Activated CD4-positive, alpha-beta T cell treated with anti-CD3 and anti-CD28 coated beads, Interleukin-10, Interleukin-2, amounts not matched to agents 100 ng/mL and 50 ng/mL, durations not matched to agents 16 hours and 8 hours (primary cell): ENCODE measurements at places on chromosomes 6 and 20.

DNA sequence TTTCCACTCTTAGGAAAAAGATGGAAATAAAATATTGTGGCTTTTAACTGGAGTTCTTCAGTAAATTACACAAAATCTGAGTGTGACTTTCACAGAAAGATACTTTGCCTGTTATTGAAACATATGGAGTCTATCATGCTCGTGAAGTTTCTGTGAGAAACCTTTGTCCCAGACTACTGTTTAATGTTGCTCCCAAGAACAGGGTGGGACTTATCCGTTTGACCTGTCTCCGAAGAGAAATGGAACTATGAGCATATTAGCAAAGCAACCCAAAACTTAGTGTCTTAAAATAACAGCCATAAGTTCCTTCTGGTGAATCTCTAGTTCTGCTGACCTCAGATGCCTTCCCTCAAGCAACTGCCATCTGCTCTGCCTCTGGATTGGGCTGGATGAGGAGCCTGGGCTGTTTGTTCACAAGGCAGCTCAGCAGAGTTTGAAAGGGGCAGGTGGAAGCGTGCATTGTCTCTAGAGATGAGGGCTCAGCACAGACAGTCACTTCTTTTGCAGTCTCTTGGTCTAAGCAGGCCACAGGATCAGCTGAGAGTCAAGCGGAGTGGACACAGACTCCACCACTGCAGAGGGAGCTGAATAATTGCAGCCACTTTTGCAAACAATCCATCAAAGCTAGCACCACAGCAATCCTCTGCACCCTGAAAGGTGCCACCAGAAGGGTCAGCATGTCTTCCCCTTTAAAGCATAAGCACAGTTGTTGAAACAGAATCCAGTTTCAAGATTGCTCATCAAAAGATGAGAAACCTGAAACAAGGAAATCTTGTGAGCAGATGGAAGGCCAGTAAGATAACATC is 52.8 kb downstream of the MYB start:
- DNase-seq, result peak; percentile 76

DNA sequence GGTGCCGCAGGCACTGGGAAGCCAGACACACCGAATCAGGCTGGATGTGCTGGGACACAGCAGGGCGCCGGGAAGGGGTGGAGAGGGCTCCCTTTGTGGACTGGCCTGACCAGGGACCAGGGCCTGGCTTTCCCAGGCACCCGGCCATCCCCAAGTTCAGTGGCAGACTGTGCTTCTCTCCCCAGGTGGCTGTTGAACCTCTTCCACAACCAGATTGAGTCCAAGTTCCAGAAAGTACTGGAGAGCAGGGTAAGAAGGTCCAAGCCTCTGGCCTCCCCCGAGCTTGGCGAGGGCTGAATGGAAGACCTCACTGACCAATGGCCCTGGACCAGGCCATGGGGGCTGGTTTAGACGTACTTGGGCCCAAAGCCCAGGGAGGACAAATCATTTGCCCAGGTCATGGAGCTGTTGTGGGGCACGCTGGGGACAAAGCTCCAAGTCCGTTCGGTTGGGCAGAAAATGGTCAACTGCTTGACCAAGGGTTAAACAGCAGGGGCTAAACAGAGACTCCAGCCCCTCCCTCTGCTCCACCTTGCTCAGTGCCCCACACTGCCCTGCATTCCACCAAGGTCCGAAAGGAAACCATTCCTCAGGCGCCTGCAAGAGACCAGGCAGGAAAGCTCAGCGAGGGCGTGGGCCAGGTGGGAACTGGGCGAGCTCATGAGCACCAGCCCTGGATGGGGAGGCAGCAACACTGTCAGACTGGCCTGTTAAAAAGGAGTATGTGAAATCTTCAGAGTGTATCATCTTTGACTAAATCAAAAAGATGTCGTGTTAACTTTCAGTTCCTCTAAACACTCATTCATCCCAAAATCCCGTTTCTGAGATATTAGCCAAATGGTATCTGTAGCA is 9.1 kb downstream of the LBP start:
- DNase-seq, result no peak

DNA sequence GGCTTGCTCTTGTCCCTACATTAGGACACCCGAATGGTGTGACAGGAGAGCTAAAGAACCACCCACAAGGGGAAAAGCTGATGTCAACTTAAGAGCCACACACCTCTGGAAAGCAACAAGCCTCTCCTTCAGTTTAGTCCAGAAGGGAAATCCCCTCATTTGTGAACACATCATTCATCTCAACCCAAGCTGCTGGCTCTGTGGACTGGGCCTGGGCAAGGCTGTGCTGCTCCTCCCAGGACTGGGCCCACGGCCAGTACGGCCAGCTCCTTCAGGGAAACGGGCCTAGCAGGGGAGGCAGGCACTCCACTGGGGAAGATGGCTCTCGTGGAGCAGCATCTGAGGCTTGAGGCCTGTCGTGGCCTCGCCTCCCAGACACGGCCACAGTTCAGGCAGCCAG is 12.8 kb upstream of the SLC4A11 start:
- peak; percentile 26 for DNase-seq

DNA sequence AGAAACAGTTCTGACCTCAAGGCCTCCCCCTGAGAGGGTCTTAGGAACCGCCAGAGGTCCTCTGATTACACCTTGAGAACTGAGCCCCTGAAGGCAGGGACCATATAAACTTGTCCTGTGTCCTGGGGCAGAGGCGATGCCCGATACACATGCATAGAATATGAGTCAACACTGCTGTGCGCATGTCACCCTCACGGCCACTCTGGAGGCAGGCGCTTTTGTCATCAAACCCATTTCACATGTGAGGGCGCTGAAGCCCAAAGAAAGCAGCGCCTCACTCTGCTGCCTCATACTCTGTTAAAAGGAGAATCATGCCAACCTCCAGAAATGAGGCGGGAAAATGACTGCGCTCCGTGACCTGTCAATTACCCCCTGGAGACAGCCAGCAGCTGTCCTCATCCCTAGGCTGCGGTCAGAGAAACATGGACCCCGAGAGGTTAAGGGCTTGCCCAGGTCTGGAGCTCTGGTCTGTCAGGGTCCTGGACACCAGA is 158.3 kb downstream of the GRM4 start:
- DNase-seq, result no peak

GRCh38 chr6:36912586-36912985 is 26.8 kb downstream of the C6orf89 start:
- DNase-seq, result peak; percentile 96

- DNase-seq, result no peak
Observed at GRCh38 chr20:284172-284571, 6.4 kb downstream of the C20orf96 start.

DNA sequence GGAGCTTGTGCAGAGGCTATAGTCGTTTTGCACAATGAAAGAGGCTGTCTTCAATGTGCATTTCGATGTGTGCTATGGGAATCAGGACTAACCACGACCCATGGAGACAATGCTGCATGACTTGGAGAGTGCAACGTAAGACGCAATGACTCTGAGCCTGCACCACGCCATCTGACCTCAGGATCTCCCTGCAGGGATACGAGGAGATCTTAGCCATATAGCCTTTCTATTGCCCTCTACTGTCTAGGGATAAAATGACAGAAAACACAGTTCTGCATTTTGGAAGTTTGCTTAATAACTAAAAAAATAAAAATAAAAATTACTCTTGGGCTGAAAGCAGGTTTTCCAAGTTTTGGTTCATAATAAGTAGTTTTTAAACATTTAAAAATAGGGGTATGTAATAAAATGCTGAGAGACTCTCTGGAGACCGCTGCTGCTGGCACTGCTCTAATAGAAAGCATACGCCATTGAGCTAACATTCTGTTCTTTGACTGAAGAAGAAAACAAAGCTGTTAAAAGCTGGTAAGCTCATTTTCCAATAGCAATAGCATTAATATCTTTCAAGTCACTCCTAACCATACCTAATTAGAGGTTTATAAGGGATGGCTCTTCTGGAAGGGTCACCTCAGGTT is 87.2 kb downstream of the PDE7B start:
- no peak for DNase-seq

GRCh38 chr6:91523511-91523910 is 936.6 kb upstream of the MAP3K7 start:
- DNase-seq, result no peak

GRCh38 chr6:45896783-45897441 is 118.7 kb downstream of the CLIC5 start:
- DNase-seq, result peak; percentile 56

DNA sequence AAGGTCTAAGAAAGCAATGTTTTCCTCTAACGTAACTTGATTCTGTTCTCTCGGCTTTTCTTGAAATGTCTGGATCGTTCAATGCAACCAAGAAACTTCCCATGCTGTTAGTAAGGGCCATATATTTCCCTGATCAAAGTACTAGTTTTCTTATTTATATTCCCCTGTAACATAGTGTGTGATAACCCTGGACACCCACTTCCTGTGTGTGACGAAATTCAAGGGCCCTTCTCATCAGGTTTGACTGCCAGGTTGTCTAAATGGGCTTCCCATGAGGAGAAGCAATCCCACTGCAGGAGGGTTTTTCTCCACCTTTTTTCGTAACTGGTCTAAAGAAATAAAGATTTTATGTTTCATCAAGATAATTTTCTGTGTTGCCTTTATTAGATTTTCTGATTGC is 102.6 kb upstream of the RPS6KA2 start:
- no peak for DNase-seq

DNA sequence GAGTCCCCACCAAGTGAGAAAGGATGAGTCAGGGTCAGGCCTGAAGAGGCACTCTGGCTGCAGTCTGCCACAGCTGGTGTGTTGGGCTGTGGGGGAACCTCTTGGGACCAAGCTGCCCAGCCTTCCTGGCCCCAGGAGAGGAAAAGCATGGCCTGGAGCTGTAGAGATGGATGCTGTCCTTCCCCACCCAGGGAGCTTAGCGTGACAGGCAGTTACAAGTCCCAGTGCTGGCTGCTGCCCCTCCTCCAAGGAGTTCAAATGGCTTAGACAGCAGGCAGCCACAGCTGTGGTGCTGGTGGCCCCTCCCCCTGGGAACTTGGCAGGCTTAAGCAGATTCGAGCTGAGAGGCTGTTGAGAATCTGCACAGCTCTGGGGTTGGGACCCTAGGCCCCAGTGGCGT is 253.2 kb downstream of the PLCB1 start:
- no peak for DNase-seq

DNA sequence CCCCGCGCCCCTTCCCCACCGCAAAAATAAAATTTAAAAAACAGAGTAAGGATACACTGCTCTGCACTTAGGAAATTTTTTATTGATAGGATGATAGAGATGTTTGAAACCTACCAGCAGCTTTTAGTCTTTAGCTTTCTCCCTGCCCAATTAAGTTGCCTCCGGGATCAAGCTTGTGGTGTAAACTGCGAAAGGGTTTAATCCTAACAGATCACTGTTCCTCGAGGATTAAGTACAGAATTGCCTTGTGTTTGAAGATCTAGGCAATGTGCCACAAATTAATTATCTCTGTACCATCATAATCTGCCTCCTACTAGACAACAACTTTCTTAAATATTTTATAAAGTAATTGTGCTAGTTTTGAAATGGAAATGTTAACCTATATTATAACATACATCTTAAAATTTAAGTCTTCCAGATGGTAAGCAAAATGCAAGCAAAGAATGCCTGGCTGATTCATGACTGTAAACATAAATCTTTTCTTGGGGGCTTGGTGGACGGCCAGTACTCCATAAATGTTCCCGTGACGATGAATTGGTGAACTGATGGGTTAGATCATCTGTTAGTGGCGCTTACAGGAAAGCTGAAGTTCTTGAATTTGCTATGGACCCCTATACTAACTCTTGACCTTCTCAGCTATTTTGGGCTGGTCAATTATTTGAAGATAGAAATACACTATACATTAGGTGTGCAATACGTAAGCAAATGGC is 58.0 kb upstream of the ARHGAP18 start:
- no peak for DNase-seq

- DNase-seq, result peak; percentile 80
Observed at GRCh38 chr6:12060780-12061609, 48.9 kb downstream of the HIVEP1 start.

DNA sequence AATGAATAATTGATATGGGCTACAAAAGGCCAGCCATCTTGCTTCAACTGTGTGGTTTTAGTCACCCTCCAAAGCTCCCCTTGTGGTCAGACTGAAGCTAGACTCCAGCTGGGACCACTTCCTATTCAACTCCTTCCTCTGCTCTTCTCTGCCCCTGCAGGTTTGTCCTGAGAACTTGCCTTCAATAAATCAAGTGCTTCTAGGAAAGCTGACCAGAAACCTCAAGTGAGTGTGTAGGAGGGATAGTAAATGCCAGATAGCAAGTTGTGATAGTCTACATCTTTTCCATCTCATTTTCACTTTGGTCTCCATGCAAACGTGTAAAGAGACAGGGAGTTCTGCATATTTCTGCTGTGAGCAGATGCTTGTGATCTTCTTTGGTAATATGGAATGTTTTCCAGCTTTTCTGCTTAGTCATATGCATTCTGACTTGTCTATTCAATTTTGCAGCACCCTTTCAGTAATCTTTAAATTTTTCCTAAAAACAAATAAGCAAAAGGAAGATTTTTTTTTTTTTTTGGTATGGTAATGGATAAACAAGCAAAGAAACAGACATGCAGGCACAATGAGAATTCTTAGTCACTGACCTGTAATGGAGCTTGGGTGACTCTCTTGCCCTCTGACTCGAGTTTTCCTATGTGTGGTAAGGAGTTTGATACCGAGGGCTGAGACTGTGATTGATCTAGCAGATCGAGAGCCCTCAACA is 201.3 kb upstream of the BTBD3 start:
- DNase-seq, result no peak

DNA sequence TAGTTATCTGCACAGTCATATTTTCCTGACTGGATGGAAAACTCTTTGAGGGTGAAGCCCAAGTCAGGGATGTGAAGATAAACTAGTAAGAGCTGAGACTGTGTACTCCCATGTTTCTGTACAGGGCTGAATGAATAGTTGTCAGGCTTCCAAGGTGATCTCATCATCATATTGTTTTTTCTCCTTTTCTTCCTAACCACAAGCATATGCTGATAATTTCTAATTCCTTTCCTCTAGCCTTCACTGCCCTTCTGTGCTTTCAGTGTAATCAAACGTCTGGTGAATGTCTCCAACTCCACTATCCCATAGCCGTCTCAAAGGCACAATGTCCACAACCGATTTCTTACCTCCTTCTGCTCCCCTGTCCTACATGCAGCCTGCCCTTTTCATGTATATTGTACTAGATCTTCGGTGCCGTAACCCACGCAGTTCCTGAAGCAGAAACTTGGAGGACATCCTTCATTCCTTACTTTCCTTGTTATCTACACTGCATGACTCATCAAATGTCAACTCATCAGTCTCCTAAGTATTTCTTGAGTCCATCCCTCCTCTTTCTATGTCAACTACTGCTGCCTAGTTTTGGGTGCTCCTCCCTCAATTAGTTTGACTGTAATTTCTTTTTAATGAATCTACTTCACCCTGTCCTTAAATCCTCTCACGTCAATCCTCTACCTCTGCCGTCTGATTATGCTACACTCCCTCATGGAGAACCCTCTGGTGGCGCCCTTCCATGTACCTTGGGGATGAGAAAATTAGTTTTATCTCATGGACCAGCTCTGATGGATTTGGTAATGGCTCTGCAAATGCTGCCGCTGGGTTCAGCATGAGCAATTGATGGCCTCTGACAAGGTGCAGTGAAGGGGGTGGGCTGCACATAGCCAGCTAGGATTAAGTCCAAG is 21.9 kb downstream of the NCOA7 start:
- DNase-seq, result no peak

DNA sequence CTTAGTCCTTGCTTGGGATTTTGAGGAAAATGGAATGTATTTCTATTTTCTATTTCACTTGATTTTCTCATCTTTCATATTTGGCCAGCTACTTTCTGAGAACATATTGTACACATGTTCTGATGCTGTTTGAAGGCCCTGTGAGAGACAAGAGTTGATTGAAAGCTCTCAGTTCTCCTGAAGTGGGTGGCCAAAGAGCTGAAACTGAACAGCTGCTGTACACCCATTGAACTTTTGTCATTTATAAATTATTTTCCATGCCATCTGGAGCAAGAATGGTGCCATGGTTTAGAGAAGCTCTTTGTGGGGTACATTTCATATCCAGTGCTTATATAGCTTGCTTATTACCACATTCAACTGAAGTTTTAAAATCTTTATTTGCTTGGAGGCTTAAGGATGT is 298.3 kb downstream of the PRL start:
- no peak for DNase-seq
